Fibroblast of skin of right biceps (primary cell): ENCODE measurements at places on chromosomes 16 and 17.

DNA sequence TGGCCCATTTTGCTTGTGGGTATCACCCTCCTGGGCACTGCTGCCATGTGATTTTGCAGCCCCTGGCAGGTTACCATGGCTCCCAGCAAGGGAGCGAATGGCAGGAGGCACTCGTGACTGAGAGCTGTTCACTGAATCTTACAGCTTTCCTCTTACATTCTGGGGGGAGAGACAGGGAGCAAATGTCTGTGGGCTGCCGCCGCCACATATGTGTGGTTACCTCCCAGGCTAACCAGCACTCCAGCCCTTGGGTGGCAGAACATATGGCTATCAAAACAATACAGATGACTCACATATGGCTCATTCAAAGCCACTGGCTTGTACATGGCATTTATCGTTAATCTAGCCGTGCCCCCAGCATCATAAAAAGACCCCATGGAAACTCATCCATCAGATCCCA is 19.8 kb downstream of the GTF3C1 start:
- peak; percentile 91 for DNase-seq

DNA sequence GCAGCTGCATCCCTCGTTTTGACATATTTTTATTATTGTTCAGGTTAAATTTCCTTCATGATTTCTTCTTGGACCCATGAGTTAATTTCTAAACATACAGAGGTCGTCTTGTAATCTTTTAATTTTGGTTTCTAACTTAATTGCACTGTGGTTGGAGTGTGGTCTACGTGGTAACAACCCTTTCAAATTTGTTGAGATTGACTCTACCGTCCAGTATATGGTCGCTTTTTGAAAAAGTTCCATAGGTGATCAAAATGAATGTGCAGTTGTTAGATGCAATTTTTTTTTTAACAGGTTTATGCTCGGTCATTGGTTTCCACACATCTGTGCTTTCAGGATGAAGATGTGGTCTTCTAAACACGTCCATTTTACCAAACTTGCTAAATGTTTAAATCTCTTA is 11.0 kb upstream of the SLC6A4 start:
- no peak for DNase-seq

- no peak for DNase-seq
These were observed 27.9 kb upstream of the CPHXL start for GRCh38 chr16:75754141-75754540.

DNA sequence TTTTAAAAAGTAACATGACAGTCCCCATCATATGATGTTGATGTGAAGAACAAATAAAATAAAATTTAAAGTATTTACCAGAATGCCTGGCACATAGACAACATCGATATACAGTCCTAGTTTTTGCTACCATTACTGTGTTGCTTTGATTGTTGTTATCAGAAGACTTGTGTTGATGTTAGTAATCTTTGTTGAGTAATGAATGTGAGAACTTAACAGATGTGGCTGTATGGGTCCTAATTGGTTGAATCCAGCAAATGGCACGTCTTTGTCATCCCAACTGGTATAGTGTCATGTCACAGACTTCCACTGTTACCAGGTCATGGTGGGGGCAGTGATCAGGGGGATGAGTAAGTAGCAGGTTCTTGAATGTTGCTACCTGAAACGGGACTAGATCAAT is 1151.4 kb upstream of the CDH8 start:
- no peak for DNase-seq

- no peak for DNase-seq
These were observed 2.8 kb downstream of the CFAP119 start for GRCh38 chr16:30758988-30759491.

GRCh38 chr16:87407511-87408112 is 15.5 kb downstream of the MAP1LC3B start:
- DNase-seq = no peak

GRCh38 chr16:46911038-46911437 is 26.9 kb downstream of the GPT2 start:
- no peak for DNase-seq

DNA sequence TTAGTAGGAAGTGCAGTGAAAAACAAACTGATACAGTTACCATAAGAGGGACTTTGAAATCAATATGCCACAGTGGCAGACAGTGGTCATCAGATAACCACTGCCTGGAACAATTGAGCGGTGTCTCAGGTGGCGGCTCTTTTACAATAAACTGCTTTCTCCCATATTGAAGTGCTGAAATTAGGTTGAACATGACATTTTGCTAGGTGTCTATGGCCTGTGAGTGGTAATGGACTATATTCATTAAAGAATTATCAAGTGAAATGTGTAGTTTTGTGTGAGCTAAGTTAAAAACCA is 214.7 kb downstream of the RPTOR start:
- no peak for DNase-seq

DNA sequence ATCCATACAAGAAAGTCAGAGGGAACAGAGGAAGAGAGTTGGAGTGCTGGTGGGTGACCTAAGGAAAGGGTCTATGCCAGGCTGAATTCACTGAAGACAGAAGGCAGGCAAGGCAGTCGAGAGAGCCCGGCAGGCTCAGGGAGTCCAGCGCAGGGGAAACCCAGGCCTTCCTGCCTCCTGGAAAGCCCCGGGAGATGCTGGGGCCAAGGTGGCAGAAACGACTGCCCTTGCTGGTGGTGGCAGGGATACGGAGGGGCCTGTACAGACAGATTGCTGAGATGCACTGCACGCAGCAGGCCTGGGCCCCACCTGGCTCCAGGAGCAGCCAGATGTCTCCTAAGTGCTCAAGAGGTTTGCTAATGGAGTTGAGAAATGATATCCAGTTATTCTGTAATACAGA is 59.8 kb downstream of the GTF3C1 start:
- no peak for DNase-seq

DNA sequence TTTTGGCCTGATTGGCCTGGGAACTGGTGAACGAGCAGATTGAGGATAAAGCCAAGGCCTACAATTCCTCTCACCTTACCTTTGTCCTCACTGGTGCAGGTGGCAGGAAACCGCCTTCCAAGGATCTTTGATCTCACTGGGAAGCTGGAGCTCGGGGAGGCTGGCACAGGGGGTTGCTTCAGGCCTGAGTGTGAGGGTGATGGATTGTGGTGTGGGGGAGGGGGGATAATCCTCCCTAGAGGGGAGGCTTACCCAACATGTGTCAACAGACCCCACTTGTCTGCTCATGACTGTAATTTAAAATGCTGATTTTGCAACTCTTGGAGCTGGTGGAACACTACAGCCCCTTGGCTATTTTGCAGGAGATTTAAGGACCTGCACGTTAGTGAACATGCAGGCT is 4.5 kb upstream of the RMI2 start:
- DNase-seq = no peak

DNA sequence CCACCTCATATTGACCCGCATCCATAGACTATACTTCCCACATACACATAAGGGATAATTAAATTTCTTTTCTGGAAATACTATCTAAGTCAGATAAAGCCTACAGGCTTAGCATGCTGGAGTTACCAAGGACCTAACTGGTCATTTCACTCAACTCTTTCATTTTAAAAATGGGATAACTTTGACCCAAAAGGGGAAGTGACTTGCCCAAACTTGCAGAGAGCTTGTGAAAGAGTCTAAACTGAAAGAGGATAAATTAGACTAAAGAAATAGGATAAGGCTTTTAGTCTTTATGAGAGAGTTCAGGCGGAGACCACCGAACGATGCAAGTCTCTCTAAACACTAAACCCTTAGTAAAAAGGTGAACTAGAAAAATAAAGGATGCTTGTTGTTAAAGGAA is 3.9 kb upstream of the KRT33A start:
- no peak for DNase-seq

DNA sequence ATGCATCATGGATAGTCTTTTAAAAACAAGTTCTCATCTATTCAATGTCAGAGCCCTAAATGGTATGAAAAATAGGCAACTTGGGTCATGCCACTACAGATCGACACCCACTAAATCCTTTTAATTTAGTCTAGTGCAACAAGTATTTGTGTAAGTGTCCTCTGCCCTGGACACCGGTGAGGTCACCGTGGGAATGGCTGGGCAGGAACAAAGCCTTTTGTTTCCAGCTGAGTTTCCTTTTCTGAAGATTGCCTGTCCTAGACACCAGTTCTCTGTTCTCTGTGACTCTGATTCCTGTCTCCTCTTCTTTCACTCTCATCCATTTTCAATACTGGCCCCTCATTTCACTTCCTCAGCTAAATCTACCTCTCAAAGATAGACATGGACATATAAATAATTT is 446.5 kb downstream of the MAF start:
- no peak for DNase-seq

GRCh38 chr17:32917081-32917480 is 10.9 kb upstream of the TMEM98 start:
- DNase-seq = no peak

GRCh38 chr17:55303701-55304145 is 39.0 kb downstream of the HLF start:
- DNase-seq = peak; percentile 8

DNA sequence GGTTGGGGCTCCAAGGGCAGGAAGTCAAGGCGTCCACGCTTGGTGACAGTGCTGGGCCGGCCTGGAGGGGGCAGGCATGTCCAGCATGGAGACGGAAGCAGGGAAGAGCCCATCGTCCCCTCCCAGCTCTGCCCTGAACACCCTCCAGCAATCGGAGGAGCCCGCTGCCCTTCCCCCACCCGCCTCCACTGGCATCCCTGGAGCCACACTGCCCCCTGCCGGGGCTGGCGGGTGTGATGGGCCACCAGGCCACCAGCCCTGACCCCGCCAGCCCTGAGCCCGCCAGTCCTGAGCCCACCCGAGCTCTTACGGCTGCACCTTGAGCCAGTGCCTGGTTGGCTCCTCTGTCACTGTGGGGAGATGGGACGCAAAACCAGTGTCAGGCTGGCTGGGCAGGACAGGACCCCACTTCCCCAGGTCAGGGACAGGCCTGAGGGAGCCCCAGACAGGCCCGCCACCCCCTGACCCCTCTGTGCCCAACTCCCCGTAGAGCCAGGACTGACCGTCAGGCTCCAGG is 4.1 kb upstream of the CDH15 start:
- peak; percentile 66 for DNase-seq

GRCh38 chr16:31351246-31351941 is 3.6 kb upstream of the ITGAX start:
- DNase-seq = no peak

- no peak for DNase-seq
These were observed 11.8 kb downstream of the SREBF1 start for GRCh38 chr17:17824783-17825614.

- DNase-seq = no peak
These were observed 36.9 kb downstream of the DYNLRB2 start for GRCh38 chr16:80577485-80578280.

DNA sequence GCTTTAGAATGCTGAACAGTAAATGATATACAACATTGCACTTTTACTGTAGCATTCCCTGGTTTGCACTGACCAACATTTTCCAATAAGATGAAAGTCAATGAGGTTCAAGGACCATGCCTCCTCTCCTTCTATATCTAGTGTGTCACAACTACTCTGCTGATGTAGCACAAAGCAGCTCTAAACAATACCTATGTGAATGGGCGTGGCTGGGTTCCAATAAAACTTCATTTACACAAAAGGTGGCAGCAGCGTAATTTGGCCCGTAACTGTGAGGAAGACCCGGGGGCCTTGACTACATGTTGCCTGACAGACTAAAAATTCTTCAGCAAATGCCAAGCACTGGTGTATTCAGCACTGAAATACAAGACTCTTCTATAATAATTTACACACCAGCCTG is 6.5 kb downstream of the SRP68 start:
- DNase-seq = no peak
